Non-pigmented ciliary epithelial cell (primary cell): ENCODE measurements at places on chromosomes 16 and 17.

- no peak for DNase-seq
Observed at GRCh38 chr16:54417384-54417783, 130.8 kb upstream of the IRX3 start.

- no peak for DNase-seq
Observed at GRCh38 chr16:58157951-58158540, 28.9 kb upstream of the CFAP20 start.

DNA sequence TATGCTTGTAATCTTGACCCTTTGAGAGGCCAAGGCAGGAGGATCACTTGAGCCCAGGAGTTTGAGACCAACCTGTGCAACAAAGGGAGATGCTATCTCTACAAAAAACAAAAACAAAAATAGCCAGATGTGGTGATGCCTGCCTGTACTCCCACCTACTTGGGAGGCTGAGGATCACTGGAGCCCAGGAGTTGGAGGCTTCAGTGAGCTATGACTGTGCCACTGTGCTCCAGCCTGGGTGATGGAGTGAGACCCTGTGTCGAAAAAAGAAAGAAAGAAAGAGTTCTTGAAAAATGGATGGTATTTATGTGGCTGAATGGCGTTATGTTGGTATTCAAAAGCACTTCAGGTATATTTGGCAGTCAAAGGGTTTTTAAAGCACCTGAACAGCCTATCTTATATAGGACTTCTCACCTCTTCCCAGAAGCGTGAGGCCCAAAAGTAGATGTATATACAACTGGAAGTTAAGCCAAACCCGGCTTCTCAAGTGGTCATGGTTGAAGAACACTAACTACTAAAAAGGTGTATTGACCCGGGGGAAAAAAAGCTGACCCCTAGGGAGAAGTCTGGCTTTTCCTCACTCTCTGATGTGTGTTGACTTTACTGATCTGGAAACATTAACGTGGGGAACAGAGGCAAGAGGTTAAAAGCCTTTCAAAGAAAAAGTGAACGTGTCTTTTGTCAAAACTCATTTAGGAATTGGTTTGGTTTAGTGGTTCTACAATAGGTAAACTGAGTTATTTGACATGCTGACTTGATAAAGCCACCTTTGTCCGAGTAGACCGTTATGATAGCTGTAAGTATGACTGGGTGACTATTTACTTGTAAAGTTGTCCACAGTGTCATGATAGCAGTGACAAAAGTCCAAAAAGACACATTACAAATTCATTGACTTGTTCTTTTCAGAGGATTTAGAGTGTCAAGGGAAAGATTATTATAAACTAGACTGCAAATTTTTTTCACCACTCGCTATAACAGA is 183.4 kb downstream of the IRX3 start:
- no peak for DNase-seq

DNA sequence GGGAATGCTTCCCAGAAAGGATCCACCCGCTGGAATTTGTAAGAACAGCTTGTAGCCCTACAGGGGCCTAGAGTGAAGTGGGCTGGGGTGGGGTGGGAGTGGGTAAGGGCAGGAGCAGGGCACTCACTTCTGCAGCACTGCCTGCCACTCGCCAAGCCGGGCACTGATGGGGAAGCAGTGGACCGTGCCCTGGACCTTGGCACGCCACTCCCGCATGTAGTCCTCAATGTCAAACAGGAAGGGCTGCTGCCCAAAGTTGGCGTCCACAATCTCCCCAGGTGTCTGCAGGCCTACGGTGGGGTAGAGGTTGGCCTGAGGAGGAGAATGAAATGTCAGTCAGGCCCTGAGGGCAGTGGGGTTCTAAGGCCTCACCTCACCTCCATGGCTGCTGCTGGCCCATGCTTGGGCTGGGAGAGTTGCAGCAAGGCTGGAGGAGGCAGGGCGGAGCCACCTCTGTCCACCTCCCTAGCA is 15.7 kb upstream of the GFOD2 start:
- no peak for DNase-seq

DNA sequence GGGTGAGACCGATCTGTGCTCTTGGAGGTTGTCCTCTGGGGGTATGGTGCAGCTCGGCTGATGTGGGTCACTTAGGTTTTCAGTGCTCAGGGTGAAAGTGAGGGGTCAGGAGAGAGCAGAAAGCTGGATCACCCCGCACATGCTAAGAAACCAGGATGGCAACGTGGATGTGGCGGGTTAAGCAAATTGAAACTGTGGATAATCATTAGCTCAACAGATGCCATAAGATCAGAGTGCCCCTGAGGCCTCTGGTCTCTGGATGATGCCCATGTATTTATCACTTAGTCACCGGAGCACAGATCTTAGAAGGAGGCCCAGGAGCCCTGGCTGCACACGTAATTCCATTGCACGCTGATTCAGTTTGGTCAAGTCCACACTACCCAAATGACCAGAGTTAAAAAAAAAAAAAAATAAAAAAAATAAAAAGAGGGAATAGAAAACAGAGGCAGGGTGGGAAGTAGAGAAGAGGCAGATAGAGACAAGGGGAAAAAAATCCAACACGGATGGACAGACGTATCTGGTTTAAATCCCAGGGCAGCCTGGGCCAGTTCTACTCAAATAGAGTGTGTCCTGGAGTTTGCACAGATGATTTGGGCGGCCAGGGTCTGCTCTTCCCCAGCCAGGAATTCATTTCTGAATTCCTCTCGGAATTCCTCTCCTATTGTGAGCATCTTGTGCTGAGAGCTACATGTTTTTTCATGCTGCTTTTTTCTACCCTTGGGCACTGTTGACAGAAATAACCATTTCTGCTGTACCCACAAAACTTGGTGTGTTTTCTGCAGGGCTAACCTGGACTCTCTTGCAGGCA is 378.3 kb downstream of the CPPED1 start:
- no peak for DNase-seq

DNA sequence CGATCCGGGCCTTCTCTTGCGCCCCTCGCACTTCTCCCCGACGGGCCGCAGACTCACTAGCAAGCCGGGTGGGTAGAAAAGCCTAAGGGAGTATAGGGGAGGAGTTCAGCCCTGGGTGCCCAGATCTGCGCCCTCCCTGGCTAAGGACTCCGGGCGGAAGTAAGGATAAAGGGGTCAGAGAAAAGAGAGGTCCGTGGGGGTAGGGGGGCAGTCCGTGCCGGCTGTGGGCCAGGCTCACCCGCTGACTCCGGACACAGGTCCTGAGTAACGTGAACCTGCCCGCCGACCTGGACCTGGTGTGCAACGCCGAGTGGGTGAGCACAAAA is 1.8 kb downstream of the NAGS start:
- DNase-seq = no peak

DNA sequence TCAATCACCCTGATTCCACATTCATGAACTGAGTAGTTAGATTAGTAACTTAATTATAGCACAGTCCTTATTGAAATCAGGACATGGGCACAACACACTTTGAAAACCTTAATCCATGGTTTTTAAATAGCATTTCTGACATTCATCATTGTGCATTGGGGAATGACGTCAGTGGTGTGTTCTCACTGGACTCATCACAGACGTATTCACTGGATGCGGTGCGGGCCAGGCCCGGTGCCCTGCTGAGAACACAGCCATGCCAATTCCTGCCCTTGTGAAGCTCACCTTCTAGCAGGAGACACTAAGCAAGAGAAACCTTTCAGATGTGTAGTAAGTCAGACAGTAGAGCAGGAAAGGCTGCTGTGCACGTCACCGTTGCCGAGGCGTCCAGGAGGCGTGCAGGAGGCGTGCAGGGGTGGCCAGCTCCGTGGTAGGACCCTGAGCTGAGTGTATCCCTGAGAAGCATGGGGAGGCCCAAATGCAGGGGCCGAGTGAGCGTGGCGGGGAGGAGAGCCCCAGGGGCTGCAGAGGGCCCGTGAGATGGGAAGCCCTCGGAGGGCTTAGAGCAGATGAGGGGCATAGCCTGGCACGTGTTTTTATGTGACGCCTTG is 12.9 kb downstream of the BANP start:
- DNase-seq = no peak

DNA sequence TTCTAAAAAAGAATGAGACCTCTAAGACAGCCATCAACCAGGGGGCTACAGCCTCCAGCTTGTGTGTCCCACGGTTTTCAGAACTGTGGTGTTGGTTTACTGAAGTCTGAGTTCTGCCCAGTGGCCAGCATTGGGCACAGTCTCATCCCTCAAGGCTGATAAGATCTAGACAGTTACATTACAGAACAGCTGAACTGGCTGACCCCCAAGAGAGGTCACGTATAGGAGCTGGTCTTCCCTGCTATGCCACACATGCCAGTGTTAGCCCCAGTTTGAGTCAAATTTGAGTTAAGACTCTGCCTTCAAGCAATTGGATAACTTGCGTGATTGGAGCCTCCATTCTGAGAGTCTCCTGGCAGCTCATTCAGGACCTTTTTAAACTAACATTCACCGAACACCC is 14.8 kb upstream of the NUP93 start:
- no peak for DNase-seq

DNA sequence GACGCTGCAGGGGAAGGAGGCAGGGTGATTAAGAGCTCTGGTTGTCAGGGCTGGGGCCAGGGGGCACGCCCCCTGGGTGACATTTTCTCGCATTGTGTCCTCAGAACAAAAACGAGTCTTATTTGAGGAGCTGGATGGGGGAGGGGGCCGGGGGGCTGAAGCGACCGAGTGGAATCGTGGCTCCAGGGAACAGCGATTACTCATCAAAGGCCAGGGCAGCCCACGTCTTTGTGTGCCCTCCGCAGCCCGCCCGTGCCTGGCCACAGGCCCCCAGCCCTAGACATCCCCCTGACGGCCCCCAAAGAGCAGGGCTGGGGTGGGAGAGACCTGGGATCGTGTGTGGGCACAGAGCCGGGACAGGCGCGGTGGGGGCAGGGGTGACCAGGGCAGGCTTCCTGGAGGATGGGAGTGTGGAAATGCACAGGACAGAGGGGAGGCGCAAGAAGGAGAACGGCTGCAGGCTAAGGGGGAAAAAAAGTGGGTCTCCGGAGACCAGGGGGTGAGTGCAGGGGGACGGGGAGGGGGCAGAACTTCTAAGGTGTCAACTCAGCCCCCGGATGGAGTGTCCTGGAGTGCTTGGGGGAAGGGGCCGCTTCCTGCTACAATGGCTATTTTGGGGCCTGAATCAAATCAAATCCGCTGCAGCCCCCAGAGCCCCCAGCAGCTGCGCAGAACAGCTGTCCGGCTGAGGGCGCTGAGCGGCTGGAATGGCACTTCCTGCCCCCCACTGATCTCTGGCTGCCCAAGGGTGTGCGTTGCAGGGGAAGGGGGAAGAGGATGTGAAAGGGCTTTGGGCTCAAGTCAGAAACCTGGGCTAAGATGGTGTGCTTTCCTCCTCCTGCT is 24.0 kb upstream of the PHB1 start:
- DNase-seq = no peak

DNA sequence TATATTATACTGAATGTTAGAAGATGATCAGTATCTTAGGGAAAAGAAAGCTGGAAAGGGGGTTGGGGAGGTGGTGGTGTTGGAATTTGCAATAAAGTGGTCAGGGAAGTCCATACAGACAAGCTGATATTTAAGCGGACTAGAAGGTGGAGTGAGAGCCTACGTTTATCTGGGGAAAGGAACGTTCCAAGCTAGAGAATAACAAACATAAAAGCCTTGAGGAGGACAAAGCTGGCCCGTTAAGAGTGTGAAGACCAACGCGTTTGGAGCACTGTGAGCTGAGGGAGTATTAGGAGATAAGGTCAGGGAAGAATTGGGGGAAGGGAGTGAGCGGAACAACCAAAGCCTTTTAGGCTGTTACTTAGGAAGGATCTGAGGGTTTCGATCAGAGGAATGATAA is 1.4 kb downstream of the DDX42 start:
- DNase-seq = no peak

- no peak for DNase-seq
Observed at GRCh38 chr17:63645775-63646487, 23.7 kb downstream of the MAP3K3 start.

DNA sequence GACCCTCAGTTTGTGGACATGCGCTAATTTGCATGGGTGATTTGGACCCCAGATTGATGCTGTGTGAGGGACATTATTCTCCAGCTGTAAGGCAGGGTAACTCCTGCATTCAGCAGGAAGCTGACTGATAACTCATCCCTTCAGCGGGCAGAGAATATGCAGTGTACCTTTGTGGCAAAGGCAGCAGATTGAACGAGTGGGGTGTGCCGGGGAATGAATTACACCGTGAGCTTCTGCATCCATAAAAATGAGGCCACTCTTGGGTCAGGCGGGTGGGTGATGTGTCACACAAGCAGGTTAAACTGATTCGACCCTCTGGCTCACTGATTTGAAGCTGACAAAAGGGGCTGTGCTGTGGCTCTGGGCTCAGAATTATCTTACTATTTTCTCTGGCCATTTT is 128.9 kb upstream of the PMFBP1 start:
- no peak for DNase-seq

DNA sequence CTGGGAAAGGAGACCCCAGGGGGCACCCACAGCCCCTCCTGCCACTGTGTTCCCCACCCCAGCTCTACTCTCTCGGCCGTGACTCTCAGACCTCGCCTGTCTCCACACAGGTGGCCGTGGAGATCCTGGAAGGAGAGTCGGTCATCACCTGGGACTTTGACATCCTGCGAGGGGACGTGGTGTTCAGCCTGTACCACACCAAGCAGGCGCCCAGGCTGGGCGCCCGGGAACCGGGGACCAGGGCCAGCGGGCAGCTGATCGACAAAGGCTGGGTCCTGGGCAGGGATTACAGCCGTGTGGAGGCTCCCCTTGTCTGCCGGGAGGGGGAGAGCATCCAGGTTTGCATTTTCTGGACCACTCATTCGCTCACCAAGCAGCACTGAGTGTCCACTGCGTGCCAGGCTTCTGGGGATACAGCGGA is 25.4 kb downstream of the NAGPA start:
- no peak for DNase-seq
